NCI-H2171 treated with DMSO at 0.1 percent for 48 hours (cell line): ENCODE measurements at places on chromosomes 7 and 10.

GRCh38 chr7:43792471-43793150 lies 34.1 kb downstream of the BLVRA start:
- no peak for DNase-seq

GRCh38 chr10:99506416-99506815 lies 26.3 kb upstream of the NKX2-3 start:
- DNase-seq, result no peak

DNA sequence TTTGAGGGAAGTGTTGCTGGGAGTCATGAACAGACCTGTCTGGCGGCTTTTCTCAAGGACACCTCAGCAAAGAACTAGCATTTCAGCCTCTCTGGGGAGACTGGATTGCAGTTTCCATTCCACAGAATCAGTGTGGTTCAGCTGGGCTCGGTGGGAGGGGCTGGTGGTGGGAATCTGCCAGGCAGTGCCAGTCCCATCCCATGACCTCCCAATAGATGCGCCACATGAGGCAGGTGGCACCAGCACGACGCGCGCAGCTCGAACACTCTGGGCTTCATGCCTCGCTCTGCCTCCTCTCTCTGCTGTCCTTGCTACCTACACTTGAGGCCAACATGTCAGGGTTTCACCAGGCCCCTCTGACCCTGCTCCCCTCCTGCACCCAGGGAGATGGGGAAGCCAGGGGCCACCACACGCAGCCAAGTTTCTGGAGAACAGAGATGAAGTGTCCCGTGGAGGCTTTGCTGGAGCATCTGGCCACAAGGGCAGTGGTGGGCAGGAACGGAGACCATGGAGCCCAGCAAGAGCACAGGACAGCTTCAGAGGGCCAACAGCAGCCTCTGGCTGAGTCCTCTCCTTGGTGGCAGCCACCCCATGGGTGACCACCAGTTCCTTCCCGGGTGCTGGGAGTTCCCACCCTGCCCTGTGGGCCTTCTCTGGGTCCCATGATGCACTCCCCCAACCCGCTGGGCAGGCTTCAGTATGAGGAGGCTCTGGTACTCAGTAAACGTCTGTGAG lies 2.3 kb downstream of the NACAD start:
- no peak for DNase-seq

- no peak for DNase-seq
These were observed 68.4 kb downstream of the CREB3L2 start for GRCh38 chr7:137933270-137934017.

DNA sequence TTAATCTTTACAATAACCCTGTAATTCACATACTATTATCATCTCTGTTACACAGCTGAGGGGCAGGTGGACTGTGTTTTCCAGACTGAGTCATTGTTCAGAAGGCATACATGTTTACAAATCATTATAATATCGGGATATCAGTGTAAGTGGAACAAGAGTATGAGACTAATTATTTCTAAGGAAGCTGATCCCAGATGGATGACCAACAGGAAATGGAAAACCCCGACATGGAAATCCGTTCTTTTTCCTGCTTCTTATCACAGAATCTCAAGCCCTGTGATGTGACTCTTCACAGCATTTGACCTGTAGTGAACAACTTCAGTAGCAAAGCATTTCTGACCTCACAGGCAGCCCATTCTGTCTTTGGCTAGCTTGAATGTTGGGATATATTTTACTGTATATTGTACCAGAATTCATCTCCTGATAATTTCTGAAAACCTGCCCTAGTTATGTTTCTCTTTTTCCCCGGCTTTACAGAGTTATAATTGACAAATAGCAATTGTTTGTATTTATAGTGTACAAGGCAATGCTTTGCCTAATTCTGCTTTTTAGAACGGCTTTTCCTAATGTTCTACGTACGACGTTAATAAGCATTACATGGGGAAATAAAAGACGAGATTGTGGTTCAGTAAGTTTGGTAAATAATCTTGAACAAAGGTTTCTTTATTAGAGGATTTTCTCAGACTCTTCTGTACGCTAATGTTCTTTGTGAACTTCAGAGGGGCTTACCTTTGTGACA lies 78.6 kb upstream of the SYPL1 start:
- no peak for DNase-seq

DNA sequence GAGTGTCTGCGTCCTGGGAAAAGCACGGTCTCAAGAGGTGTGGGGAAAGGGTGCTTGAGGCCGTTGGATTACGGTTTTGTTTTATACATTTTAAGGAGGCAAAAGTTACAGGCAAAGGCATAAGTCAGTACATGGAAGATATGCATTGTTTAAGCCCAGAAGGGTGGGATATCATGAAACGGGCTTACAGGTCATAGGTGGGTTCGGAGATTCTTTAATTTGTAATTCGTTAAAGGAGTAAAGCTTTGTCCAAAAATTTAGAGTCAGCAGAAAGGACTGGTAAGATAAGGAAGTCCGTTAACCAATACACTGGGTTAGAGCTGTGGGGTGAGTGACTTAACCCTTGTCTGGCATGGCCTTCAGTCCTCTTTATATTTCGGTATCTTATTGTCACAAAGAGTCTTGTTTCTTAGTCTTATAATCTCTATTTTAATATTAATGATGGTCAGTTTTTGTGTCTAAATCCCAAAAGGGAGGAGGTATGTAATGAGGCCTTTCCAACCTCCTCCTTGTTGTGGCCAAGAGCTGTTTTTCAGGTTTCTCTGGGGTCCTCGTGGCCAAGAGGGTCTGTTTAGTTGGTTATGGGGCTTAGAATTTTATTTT lies 12.7 kb downstream of the TSPAN14 start:
- DNase-seq, result no peak

DNA sequence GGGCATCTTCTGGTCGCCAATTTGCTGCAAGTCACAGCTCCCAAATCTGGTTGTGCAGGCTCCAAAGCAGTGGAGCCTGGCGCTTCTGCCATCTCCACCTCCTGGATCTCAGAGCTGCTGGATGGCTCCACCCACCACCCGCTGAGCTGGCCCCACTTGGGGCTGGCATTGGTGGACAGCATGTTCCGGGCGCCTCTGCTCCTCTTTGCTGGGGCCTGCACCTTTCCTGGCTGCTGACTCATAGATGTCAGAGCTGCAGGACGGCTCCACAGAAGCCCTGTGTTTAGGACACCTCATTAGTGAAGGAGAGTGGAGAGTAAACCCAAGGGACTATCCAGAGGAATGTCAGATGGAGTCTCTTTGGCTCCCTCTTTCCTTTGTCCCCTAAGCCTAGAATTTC lies 27.4 kb downstream of the MAPK8 start:
- DNase-seq, result no peak

DNA sequence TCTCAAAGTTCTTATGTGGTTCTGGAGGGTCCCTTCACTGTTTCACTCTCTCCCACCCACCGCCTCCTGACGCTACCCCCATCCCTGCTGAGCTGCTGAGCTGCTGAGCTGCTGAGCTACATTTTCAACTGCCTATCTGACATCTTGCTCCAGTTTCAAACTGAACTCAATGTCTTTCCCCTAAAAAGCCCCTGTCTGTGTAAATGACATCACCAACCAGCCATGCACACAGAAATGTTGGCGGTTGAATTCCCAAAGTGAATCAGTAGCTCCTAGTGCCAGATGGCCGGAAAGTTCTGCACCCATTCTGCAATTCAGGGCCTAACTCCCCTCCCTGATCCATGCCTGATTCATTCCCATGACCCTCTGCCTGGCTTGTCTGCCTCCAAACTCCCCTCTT lies 71.2 kb downstream of the WNT2 start:
- DNase-seq, result no peak

- no peak for DNase-seq
These were observed 17.9 kb upstream of the ASZ1 start for GRCh38 chr7:117445206-117445605.

DNA sequence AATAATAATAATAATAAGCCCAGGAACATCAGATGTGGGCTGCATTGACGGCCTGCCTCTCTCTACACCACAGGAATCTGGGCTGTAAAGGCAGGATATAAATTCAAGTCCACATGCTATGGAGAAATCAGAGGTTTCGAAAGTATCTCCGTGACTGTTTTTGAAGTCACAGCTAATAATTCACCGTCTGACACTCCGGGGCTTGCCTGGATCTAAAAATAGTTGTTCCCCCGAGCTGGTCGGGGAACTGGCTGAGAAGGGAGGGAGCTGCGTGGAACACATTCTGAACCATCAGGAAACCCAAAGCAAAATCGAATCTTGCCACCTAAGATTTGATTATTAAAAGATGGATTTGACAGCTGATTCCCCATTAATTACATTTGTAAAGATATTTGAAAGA lies 35.4 kb downstream of the KLF6 start:
- DNase-seq, result no peak

DNA sequence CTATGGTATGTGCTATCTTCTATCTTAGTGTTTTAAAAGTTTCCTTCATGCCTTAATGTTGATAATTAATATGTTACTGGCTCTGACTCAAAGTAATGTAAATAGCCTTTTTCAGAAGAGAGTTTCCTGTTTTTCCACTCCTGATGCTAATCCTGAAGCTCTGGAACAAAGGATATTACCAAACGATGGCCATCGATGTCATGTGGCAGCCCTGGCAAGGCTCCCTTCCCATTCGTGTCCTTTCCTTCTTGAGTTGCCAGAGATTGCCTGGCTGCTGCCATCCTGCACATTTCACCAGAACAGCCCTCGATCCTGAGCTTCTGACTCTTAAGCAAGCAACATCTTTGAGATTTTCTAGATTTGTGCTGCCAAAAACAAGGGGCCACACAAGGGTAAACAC lies 46.0 kb downstream of the RNF133 start:
- no peak for DNase-seq

GRCh38 chr10:95395947-95396449 lies 105.2 kb upstream of the PDLIM1 start:
- DNase-seq, result peak; percentile 35

- DNase-seq, result no peak
These were observed 190.4 kb downstream of the GPR37 start for GRCh38 chr7:124575176-124575575.

DNA sequence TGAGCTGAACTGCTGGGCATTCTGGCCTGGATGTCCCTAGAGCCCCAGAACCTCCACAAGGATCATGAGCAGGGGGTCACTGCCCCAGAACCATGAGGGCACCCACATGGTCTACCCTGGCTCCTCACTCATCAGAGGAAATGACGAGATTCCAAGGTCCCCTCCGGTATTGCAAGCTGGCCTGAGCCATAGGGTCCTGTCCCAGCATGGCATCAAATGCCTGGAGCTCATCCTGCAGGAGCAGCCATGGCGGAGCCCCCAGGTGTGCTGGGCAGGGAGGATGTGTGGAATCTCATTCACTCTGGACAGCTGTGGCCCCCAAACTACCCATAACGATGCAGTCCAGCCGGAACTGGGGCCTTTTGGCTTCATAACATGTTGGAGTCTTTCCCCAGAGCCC lies 66.6 kb upstream of the ANTXRL start:
- no peak for DNase-seq

- peak; percentile 76 for DNase-seq
These were observed 652 bp upstream of the VPS26A start for GRCh38 chr10:69123306-69123746.

DNA sequence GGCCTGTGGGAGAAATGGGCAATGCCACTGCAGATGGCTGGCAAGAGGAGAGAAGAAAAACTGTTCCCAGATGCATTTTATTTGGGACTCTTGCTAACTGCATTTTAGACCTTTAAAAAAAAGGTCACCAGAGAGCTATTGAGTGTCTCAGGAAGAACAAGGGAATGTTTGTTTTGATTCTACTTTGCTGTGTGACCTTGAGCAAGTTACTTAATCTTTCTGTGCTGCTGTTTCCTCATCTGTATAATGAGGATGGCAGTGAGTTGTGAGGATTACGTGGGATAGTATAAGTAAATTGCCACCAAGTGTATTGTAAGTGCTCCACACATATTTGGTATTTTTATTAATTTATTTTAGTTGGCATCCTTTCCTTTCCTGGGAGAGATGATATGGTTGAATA lies 142.0 kb upstream of the AGK start:
- no peak for DNase-seq

DNA sequence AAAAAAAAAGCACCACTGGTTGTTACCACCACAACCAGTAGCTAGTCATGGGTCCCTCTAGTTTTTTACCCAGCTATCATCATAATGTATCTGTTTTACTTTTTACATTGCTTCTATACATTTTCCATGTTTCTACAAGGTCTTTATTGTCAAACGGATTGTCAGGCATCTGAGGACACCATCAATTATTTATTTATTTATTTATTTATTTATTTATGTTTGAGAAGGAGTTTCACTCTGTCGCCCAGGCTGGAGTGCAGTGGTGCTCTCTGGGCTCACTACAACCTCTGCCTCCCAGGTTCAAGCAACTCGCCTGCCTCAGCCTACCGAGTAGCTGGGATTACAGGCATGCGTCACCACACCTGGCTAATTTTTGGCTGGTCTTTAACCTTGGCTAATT lies 29.0 kb upstream of the HNRNPH3 start:
- no peak for DNase-seq

- no peak for DNase-seq
These were observed 74.5 kb upstream of the CAPZA2 start for GRCh38 chr7:116787881-116788280.

GRCh38 chr7:149253665-149254064 lies 8.3 kb upstream of the ZNF783 start:
- DNase-seq, result no peak
